Right forelimb (tissue), 1 donor: ENCODE measurements at places on chromosomes 4 and X.

DNA sequence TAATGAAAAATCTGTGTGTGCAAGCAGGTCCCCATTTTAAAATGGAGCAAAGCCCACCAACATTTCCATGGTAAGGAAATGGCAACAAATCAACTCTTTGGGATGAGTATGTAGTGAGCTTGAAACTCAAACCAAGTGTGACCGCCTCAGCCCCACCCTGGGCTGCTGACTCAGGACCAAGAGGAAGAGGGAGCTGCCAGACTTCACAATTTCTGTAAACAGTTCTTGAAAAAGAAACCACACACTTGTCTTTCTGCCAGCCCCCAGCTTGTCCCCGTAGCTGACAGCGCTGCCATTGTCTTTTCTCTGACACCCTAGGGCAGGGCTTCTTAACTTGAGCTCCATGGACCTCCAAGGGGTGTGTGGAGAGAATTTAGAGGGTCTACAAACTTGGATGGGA lies 10.3 kb downstream of the RTL5 start:
- DNase-seq: no peak

GRCh38 chr4:184215709-184216328 lies 1.9 kb downstream of the ENPP6 start:
- peak; percentile 65 for DNase-seq

- DNase-seq: no peak
Measured at GRCh38 chr4:105192474-105192873, 45.8 kb downstream of the TET2 start.

DNA sequence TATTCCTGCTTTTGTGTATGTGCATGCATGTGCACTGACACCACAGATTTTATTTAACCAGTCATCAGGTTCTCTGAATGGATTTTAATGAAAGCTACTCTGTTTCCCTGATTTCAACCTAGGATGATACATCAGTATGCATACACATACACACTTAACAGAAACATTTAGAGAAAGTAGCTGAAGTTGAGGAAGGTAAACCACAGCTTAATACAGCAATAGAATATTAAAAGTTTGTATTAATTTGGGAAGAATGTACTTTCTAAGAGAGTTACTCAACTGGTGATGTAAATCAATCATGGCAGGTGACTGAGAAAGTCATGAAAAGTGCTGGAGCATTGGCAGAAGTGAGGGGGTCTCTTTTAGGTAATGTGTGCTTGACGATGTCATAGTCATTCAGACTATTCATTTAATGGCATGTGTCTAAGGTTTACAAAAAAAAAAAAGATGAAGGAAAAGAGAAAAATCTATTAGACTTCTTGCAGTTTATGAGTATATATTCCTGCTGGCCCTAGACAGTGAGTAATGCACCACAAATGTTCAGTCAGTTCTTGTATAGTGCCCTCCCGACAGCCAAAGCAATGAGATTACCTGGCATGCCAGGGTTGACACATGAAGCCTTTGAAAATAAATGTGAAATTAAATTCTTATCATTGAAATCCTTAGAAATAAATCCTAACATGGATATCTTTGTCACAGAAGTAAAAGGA lies 187.6 kb downstream of the RAPGEF2 start:
- DNase-seq: no peak

GRCh38 chr4:11286533-11286932 lies 142.2 kb downstream of the HS3ST1 start:
- DNase-seq: no peak

- no peak for DNase-seq
Measured at GRCh38 chr4:11496351-11496829, 67.7 kb upstream of the HS3ST1 start.

DNA sequence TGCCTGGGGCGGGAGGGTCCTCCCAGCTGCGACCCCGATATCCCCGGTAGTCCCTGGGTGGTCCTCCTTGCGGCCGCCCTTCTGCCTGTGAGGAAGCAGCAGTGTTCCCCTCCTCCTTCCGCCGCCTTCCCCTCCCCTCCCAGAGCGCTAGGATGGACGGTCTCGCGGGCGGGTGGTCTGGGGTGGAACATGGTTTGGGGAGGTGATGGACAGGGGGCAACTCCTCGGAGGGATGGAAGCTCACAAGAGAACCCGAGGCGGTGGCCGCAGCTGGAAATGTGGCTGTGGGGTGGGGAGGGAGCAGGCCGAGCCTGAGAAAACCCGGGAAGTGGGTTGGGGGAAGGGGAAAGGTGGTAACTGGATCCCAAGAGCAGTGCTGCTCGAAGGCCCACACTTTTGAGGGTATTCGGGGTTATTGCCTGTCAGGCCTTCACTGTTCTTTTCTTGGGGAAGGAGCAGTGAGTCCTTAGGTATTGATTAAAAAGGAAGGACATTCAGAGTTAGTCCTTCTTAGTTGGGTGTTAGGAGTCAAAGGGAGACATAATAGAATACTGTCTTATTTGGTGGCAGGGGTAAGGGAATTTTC lies 581 bp downstream of the UBE2K start:
- peak; percentile 74 for DNase-seq

DNA sequence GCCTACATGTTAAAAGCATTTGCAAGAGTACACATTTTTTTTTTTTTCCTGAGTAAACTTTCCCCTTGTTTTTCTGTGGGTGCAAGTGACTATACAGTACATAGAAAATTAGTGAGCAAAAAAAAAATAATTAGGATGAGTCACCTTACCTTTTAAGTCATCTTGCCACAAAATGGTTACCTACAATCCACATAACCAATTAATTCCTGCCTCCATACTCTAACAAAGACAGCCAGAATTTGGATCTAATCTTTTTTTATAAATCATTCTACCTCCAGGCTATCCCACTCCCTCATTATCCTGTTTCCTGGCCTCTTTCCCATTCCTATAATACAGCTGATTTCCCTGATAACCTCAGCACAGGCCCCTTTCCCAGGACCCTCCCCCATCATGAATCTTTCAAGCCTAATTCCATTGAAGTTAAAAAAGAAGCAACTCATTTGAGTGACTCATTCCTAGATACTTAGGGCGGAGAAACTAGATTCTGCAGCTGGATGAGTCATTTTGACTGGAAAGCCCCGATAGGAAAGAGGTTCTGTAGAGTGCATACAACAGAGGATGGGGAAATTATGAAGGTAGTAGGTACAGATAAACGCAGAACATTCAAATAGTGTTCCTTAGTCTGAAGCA lies 128.2 kb downstream of the C4orf51 start:
- DNase-seq: no peak

GRCh38 chr4:113978561-113979147 lies 793 bp downstream of the ARSJ start:
- DNase-seq: peak; percentile 58

DNA sequence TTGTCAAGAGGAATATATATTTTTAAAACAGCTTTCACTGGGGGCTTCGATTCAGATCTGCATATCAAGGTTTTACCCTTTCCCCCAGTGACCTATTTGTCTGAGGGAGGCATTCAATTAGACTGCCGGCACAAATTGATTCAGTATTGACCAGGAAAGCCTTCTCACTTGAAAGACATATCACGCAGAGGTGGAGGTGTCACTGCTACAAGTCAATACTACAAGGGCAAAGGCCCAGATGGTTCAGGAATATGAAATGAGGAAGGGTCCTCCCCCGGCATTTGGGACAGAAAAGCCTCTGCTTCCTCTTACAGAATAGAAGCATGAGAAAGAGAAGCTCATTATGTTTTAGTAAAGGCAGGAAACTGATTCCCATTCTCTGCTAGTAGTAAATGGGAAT lies 383.6 kb downstream of the HNRNPD start:
- no peak for DNase-seq

DNA sequence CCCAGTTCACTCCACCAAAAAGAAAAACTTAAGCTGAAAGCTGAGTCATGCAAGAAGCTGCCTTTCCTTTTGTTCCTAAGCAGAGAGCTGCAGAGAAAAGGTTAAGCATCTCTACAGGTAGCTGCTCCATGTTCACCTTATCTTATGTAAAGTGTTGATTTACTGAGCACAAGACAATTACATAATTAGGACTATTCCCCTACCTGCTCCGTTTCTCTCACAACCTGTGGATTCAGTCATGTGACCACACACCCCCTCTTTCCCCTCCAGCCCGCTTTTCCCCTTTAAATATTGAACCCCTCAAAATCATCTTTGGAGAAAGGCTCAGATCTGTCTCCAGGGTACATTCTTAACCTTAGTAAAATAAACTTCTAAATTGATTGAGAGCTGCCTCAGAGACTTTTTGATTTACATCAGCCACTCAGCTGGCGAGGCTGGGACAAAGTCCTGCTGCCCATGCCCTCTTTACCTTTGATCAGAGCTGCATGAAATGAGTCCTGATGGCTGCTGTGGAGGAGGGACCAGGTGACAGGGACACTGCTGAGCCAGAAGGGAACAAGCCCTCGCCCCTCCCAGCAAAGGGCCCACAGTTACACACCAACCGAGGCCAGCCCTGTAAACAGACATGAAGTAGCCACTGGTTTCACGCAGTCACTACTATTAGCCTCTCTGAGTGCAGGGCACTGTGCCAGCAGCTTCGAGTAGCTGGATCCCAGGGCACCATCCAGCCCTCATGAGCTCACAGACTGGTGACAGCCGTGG lies 53.9 kb upstream of the C4orf50 start:
- no peak for DNase-seq

DNA sequence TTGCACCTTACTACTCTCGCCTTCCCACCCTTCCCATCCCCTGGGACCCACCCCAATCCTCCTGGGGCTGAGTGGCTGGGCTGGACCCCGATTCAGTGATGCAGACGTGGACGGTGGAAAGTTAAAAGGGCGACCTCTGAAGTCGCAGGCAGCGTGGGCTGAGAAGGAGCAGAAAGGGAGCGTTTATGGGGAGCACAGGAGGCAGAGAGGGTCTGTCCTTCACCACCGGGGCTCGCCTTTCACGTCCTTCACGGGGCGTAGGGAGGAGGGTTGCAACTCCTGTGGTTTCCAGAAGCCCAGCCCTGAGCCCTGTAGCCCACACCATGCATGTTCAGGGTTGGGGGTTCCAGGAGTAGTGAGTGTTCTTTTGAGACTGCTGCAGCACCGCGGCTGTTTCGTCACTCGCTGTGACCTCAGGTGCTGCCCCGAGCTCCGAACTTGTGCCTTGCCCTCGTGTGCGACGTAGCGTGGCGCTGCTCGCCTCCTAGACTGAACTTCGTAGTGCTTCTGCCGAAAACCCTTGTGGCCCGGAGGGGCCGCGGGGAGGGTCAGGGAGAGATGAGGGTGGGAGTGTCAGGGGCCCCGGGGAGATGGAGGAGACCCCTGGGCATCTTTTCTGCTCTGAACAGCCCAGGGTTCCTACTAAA lies 1.6 kb downstream of the NHS start:
- peak; percentile 42 for DNase-seq

DNA sequence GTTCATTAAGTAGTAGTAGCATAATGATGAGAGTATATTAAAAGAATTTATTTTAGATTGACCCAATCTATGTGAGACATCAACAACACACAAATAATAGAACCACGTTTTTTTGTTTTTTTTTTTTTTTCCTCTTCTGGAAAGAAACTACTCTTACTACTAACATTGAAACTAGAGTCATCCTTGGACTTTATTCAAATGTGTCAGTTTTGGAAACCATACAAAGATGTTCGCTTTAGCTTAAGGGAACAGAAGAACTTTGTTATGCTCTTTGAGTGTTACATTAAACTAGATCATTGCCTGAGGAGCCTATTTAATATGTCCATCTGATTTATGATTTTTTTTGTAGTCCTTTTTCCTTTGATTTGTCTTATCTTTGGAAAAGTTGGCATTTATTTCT lies 166.7 kb downstream of the RPA4 start:
- DNase-seq: no peak

- DNase-seq: no peak
Measured at GRCh38 chrX:35819241-35819640, 21.1 kb downstream of the MAGEB16 start.

DNA sequence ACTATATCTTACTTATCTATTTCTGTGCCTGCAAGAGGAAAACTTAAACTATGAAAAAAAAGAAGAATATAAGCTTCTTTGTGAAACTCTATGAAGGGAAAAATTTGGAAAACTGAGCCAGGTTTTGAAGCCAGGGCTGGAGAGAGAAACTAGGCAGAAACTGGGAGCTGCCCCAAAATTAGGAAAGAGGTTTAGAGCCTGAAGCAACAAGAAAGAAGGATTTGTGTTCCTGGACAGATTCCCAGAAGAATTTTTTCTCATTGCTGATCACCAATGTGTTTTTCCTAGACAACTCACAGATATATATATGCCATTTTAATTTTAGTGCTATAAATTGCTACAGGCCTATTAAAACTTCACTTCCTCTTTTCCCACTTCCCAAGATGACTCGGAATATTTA lies 245.0 kb upstream of the GEMIN8 start:
- no peak for DNase-seq

- DNase-seq: no peak
Measured at GRCh38 chr4:4269331-4269731, 20.6 kb downstream of the LYAR start.

DNA sequence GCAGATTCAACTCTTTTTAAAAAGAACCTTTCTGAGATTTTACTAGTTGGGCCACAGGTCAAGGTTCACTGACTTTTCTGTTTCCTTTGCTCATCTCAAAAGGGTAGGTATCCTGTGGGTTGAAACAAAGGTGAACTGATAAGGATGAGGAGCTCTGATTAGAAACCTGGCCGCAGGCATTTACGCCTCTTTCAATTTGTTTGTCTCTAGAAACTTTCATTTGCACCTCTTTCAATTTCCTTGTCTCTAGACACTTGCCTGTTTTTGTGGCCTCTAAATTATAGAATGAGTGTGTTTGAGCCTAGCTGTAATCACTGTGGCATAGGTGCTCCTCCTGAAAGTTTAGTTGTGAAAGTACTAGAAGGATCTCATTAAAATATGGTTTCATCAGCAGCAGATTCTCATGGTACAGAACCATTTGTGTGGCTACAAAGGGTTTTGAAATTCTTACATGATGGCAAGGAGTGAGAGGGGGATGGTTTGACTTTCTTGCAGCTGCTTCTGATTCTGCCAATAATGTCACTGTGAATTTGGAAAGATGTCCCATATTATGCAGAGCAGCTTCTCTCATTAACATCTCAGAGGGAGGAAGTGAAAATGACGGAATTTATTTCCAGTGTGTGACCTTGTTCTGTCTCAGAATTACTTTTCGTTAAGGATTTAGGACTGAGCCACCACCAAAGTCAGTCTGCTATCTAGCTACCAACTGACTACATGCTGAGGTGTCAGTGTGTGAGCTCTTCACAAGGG lies 142.2 kb downstream of the SH2D1A start:
- DNase-seq: no peak

GRCh38 chr4:10101671-10102473 lies 14.7 kb downstream of the WDR1 start:
- no peak for DNase-seq

- DNase-seq: no peak
Measured at GRCh38 chr4:174069848-174070330, 213.6 kb downstream of the FBXO8 start.

GRCh38 chr4:41590591-41590990 lies 52.6 kb downstream of the LIMCH1 start:
- no peak for DNase-seq

DNA sequence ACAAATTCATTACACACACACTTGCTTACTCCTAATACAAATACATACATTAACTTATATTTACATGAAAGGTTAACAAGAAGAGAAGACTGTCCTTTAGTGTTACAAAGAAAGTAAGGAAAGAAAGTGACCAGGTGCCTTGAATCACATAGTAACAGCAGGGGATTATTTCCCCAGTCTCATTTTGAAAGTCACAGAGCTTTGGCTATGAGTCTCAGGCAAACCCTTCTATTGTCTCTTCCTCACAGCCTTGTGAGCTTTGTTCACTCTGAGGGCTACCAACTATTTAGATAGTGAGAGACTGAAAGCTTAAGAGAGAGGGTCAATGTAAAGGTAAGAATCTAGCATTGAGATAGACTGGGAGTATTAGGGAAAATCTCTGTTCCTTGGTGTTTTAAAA lies 161.6 kb downstream of the NPNT start:
- DNase-seq: no peak

- DNase-seq: no peak
Measured at GRCh38 chr4:58491620-58492019, 1381.4 kb upstream of the IGFBP7 start.

- no peak for DNase-seq
Measured at GRCh38 chr4:76723373-76723772, 174.6 kb downstream of the SOWAHB start.
